Skeletal muscle cell (primary cell): ENCODE measurements at places on chromosomes 6 and 20.

DNA sequence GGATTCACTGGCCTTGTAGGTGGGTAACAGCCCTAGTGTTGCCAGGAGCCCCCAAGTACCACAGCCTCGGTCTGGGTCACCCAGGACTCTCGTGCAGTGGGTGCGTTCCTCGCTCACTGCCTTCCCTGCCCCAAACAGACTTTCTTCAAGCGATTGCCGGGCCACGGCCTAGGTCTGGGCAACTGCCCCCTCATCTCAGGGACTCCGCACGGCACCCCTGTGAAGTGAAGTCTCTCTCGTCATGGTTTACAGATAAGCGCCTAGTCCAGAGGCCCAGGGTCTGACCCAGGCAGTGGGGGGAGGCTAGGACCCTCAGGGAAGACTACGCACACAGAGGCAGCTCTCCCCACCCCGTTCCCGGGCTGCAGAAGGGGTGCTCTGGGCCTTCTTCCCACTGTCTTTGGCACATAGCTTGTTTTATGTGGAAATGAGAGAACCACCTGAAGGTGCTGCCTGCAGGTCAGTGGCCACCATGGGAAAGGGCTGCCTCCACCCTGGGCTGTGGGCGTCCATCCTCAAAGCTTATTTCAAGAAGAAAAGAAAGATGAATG lies 220.8 kb downstream of the ERMARD start:
- DNase-seq = no peak

GRCh38 chr6:167719920-167720319 lies 106.8 kb upstream of the AFDN start:
- DNase-seq = no peak

GRCh38 chr6:53032849-53033248 lies 32.4 kb upstream of the FBXO9 start:
- DNase-seq = peak; percentile 53

GRCh38 chr6:98274691-98275090 lies 559.7 kb upstream of the POU3F2 start:
- no peak for DNase-seq

DNA sequence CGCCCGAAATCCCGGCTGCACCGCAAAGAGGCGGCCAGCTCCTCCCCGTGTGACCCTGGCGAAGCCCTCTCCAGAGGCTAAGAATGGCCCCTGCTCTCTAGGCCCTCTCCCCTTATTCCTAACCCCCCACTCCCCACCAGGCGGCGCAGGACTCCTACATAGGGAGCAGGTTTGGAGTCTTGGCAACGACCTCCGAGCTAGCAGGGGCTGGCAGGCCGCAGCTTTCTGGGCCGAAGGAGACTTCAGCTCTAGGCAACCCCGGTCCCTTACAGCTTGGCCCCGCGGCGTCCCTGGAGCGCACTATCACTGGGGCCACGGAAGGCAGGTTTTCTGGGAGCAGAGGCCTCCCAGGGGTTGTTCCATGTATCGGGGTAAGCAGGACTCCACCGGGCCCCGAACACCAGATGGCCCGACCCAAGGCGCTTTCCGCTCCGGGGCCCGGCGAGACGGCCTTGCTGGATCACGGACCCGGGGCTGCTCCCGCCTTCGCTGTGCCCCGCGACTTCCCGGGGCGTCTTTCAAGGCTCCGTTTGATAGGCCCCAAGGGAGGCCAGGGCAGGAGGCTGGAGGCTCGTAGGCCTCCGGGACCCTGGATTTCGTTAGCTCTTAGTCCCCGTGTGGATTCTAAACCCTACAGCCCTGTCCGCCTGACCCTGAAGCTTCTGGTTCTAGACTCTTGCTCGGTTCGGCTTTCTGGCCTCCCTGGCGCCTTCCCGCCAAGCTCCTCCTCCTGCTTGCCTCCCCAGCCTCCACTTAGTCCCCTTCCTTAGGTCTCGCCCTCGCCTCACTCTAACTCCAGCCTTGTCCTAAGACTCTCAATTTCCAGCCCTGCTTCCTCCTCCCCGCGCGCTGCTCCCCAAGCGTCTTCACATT lies 1.9 kb downstream of the SLC32A1 start:
- DNase-seq = no peak

GRCh38 chr6:169852504-169853195 lies 101.2 kb downstream of the ERMARD start:
- no peak for DNase-seq

DNA sequence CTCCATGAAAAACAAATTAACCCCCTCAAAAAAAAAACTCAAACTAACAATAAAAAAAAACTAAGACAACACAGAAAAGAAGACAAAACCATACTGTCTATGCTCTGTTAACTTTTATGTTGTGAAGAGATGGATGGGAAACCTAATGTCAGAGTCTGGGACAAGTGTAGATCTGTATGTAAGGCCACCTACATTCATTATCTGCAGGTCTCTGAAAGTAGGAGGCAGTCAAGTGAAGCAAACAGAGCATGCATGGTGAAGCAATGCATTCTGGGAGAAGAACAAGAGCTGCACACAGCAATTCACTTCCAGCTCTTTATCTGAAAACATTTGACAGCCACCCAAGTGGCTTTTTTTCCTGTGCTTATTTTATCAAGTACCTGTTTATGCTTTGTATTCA lies 452.0 kb downstream of the EPHA7 start:
- DNase-seq = no peak

GRCh38 chr6:166501246-166501645 lies 85.2 kb downstream of the RAMACL start:
- no peak for DNase-seq

DNA sequence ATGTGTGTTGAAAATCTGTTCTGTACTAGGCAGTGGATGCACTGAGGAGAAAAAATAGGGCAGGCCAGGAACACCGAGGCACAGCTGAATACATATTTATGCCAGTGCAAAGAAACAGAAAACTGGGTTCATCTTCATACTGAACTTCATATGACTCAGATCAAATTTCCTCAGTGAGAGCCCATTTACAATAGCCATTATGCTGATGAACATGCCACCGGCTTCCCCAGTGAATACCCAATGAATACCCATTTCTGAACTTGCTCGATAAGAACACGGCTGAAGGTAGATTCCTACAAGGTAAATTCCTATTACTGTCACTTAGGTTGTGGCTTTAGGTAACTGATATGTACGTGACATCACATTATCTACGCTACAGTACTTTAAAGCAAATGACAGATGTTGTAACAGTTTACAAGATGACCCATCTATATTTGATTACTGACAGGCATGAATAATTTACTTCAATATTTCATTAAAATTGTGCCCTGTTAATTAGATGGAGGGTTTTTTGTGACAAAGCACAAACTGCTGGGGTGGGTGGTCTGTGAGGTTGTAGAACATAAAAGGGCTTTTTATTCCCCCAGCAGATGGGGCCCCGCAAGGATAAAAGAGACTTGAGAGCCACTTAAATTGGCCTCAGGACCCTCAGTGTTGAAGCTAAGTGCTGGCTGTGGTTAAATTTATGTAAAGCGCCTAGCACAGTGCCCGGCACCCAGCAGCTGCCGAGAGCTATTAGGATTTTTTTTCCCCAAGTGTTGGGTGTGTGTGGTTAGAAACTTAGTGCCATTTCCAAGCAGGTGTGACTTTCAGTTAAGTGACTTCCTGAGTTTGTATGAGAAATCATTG lies 264.5 kb downstream of the CD83 start:
- DNase-seq = no peak

DNA sequence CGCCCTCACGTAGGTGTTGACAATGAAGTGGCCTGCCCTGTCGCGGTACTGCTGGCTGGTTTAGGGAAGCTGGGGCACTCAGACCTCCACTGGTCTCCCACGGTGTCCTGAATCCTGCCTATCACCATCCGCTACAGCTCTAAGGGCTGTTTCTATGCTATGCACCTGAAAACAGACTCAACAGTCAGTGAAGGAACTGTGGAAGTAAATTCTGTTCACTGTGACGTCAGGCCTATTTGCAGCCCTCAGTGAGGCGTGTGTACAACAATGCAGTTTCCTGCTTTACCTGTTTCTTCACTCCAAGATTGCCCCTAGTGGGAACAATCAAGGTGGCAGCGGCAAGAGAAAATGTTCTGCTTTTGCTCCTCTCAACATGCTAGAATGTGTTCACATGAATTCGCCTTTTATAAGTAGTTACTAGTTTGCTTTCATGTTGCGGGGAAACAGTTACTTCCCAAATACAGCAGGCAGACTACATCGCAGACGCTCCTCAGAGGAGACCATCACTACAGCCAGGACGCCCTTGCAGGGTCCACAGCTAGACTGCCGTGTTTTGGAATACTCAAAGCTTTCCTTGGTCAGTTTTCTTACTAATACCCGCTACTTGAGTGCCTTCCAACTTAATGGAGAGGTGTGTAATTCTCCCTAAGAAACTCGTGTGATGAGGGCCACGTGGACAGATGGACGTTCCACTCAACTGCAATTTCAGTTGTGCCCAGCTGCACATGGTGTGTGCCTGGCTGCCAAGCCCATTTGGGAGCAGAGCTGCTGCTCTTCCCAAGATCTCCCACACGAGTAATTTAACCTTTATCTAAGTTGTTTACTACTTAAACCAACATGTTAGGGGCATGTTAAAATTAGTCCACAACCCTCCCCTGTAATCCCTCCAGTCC lies 25.4 kb downstream of the DIDO1 start:
- DNase-seq = no peak

- no peak for DNase-seq
Measured at GRCh38 chr6:81455641-81456040, 296.8 kb downstream of the TENT5A start.

DNA sequence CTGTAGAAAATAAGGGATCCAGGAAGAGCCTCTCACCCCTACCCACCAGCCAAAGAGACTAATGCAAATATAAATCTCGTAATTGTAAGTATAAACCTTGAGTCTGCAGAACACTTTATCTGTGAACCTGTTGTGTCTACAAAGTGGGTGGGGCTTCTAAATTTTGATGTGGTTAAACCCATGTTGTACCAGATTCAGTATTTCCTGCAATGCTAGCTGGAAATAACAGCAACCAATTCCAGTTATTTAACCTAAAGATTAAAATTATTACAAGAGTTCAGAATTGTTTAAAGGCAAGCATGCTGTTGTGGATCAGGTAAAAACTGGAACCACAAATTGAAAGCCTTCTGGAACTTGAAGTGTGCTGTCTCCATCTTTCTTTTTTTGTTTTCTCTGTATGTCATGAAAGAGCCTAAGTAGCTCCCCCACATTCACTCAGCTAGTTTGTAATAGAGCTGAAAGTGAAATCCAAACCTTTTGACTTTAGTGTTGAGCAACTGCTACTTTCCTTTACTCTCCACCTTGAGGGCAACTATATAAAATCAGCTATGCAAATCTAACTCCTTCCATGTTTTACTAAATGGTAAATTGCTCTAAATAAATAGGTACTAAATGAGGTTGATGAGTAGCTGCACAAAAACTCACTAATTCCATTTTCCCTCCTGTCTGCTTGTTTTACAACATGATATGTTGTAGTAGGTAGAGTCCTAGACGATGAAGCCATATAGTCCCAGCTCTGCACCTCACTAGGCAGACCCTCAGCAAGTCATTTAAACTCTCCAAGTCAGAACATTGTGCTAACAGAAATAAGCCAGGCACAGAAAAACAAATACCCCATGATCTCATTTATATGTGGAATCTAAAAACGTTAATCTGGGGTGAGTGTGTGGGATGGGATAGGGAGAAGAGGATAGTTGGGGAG lies 17.9 kb upstream of the THEMIS start:
- no peak for DNase-seq

- no peak for DNase-seq
Measured at GRCh38 chr20:7806831-7807230, 133.4 kb downstream of the HAO1 start.

GRCh38 chr6:15929685-15930084 lies 199.2 kb upstream of the MYLIP start:
- DNase-seq = no peak

DNA sequence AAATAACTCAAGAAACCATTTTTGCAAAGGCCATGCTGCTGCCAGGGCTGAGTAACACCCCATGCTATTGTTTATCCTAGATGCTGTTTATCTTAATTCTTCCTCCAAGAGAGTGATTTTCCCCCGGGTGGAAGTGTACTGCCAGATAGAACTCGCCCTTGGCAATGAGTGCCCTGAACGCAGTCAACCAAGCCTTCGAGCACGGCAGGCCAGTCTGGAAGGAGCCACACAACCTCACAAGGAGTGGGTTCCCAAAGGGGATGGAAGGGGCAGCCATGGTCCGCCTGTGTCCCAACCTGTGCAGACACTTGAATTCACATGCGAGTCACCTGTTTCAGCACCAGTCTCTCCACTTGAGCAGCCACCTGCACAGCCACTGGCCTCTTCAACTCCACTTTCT lies 31.9 kb downstream of the PNPLA1 start:
- no peak for DNase-seq

GRCh38 chr20:36060676-36061075 lies 92.3 kb downstream of the CNBD2 start:
- DNase-seq = no peak

GRCh38 chr6:84447651-84448050 lies 220.2 kb upstream of the CEP162 start:
- DNase-seq = no peak

DNA sequence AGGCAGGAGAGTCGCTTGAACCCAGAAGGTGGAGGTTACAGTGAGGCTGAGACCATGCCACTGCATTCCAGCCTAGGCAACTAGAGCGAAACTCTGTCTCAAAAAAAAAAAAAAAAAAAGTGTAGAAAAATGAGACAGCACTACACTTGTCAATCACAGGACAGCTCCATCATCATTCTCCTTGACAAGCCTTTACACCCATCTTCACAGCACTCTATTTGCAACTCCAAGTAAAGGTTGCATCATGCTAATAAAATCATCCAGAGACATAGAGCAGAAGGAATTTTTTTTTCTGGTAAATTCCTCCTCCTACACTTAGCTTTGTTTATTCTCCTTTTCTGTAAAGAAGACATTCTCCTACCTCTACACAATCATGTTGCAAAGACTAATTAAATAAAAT lies 791.0 kb upstream of the HS3ST5 start:
- DNase-seq = no peak

- DNase-seq = no peak
Measured at GRCh38 chr6:125477844-125478243, 176.1 kb upstream of the HDDC2 start.
